Right renal cortex interstitium (tissue), 3 donors: ENCODE measurements at places on chromosomes 12 and 14. TPM values are rescaled to one million over a fixed set of nuclear protein-coding genes. Genes with fewer than 3 reads are reported as not detected.

- DNase-seq: no peak
These were observed 91.6 kb upstream of the VRK1 start for GRCh38 chr14:96705422-96706092.

INHBC gene
- polyA plus RNA-seq: 0.21 TPM

TMPRSS12 gene
- 0.08 TPM for polyA plus RNA-seq

GYS2 gene
- 0.19 TPM for polyA plus RNA-seq

CD27 gene
- polyA plus RNA-seq: 0.85 TPM
